ENCODE measurements at places on chromosomes 16 and 17. TPM values are rescaled to one million over a fixed set of nuclear protein-coding genes. Genes with fewer than 3 reads are reported as not detected.
A peak's percentile ranks its signal among the peaks of the same experiment; 100 is the strongest.

GRCh38 chr17:40129498-40129897 lies 7.7 kb downstream of the MSL1 start:
- DNase-seq = no peak

DNA sequence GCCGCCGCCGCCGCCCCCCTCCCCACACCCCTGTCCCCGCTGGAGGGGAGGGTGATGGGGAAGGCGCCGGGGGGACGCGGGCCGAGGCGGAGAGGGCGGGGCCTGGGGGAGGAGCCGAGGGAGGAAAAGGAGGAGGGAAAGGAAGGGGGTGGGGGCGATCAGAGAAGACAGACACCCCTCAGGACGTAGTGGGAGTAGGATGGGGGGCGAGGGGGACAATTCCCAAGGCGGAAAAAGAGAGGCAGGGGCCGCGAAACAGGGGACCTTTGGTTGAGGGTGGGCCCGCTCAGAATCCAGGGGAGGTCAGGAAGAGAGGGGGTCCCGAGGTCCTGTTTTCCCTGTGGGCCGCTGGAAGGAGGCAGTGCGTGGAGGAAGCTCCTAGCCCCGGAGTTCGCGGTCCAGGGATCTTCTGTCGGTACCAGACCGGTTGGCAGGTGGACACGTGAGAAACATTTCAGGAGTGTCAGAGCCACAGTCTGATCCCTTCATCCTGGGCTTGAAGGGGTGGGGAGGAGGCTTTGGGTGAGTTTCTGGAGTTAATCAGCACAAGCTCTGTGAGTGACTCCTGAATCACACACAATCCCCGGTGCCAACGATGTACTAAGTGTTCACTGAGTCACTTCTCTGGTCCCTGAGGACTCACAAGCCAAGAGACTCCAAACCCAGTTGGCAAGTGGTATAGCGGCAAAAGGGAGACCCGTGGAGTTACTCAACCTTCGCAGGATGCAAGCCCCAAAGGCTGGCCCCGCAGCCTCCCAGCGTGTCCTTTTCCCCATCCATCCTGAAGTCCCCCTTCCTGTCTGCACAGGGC lies at the start of gene XYLT1:
Gene XYLT1 (minus strand): TSS at position 53 of the 811 bp plus-strand sequence. CDS start 164 bp downstream, outside the sequence.
- DNase-seq = peak; percentile 92

DNA sequence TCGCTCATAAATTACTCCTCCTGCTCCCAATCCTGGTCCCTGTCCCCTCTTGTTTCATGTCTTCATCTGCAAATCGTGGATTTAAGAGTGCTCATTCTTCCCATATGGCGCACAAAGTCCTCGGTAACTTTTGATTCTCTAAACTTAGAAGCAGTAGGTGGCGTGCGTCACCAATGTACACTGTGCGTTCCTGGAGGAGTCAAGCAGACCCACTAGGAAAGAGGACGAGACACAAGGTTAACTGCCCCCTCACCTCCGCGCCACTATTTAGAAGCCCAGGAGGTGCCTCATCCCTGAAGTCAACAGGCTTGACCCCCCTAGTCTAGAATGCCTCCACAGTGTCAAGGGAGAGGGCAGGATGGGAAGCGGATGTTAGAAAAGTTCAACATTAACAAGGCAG lies 2.9 kb downstream of the SLC13A5 start:
- no peak for DNase-seq

The TCAP gene
- 0.11 TPM for polyA plus RNA-seq

DNA sequence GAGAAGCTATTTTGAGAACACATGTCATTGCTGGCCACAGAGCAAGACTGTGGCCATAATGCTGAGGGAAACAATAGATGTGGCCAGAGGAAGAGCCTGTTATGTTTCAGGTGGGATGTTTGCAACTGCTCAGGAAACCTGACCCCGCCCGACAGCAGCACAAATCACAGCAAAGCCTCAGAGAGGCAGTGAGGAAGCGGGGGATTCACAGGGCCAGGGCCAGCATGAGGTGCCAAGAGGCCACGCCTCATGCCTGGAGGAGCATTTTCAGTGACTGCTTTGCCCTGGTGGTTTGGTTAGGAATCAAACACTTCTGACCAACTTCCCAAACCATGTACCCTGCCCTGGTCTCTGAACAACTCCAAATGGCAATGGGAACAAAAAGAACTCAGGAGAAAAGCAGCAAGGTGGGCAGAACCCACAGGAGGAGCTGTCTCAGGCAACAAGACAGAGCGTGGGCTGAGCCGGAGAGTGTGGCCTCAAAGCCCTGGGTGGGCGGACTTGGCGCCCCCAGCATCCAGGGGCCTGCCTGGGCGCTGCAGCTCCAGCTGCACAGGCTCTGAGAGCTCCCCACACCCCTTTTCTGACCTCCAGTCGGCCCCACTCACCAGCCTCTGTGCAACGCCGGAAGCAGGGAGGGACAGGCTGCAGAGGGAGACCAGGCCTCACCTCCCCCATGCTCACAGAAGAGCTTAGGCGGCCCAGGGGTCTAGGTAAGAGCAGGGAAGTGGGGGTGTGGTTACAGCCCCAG lies 20.6 kb downstream of the HIC1 start:
- no peak for DNase-seq

Data from foreskin keratinocyte (primary cell).